ENCODE measurements at places on chromosomes 11 and 22.

- DNase-seq = no peak
These were observed 36.4 kb downstream of the KCNQ1 start for GRCh38 chr11:2481253-2481652.

DNA sequence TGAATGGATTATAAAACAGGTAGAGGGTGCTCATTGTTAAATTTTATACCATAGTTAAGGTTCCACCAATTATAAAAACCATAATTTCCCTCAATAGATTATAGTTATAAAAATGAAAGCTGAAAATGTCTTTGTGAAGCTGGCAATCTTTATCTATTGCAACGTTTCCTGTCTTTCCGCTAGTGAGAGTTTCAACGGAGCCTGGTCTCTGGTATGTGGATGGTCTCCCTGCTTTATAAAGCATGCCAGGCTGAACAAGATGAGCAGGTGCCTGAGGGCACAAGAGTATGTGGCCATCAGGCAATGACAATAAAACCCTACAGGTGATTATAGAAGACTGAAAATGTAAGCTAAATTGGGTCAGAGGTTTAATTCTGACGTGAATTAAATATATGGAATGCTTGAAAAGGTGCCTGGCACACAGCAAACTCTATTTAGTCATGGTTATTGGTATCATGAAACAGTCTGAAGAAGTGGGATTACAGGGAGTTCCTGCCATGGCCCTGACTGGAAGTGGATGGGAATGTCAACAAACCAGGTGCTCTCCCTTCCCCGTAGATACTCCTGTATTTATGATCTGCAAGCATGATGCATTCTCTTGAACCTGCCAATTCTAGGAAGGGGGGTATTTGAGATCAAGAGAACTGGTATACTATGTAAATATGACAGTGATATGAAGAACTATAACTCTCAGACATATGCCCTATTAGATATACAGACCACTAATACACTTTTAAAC is 115.7 kb downstream of the ENTHD1 start:
- no peak for DNase-seq

DNA sequence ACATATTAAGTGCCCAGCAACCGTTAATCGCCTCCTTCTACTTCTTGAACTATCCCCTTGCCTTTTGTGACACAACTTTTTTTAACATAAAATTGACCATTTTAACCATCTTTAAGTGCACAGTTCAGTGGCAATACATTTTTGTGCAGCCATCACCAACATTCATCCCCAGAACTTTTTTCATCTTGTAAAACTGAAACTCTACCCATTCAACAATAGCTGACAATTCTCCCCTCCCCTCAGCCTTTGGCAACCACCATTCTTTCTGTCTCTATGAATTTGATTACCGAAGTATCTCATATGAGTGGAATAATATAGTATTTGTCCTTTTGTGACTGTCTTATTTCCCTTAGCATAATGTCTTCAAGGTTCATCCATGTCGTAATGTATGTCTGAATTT is 66.0 kb downstream of the MICAL2 start:
- no peak for DNase-seq

DNA sequence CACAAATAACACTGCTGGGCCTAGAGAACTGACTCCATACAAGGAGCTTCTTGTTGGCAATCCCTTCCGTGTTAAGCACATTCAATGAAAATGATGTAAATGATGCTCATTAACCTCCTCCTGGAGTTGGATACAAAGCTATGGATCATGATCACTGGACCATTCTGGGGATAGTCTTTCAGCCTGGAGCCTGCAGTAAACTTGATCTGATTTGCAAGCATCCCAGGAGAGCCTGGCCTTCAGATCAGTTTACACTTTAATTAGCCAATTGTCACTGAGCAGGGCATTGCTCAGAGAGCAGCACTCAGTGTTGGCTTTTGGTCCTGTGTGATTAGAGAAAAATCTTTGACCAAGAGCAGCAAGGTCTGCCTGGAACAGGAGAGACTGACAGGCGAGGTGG is 45.6 kb downstream of the ARFGAP3 start:
- DNase-seq = no peak

GRCh38 chr11:63641727-63642126 is 27.5 kb upstream of the PLAAT3 start:
- no peak for DNase-seq

- no peak for DNase-seq
These were observed 12.8 kb upstream of the EFCAB6 start for GRCh38 chr22:43824724-43825420.

DNA sequence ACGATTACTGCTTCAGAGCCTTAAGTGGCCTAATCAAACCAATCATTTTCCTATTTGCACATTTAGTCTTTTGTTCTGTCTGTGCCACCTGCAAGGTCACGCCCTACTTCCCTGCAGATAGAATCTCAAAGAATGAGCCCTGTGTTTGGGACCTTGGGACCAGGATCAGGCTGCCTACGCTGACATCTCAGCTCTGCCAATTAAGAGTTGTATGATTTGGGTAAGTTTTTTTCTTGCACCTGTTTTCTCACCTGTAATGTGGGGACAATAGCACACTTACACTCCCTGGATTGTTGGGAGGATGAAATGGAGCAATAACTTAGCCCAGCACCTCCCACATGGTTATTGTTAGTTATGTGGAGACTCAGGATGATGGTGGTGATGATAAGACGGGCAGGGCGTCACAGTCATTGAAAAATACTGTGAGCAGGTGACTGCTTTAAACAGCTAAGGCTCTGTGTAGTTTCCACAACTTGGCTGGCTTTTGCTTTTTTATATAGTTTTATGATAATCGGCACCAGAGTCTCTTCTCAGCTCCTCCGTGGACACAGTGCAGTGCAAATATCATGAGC is 155.0 kb downstream of the ADAMTS15 start:
- no peak for DNase-seq

GRCh38 chr11:103281301-103281700 is 172.1 kb downstream of the DYNC2H1 start:
- no peak for DNase-seq

DNA sequence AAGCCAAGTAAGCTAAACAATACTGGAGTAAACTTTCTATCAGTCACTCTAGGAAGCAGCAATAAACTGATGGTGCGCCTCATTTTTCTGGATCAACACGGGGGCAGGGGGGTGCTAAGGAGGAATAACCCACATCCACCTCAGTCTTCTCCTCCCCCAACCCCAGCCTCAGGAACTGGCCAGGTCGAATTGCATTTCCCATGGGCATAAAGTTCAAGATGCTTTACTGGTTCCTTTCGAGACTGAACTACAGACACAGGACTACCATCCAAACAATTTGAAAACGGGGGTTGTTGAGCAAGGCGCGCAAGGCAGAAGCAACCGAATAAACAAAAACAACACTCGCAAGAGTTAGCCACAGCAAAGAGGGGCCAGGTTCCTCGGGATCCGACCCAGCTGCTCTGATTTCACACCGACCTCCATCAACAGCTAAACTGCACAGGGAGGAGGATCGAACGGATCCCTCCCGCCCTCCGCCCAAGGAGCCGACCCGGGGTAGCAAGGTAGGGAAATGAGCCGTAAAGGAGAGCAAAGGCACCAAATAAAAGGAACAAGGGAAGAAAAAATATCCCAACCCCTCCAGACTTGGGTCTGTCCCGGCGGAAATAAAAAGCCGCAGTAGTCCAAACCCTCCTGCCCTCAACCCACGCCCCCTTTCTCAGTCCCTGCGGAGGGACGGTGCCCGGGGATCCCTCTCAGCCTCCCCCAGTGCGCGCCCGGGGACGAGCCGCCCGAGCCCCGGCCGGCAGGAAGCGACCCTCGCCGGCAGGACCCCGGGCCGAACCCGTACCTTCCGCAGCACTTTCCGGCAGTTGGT is 801 bp downstream of the SESN3 start:
- no peak for DNase-seq

GRCh38 chr11:94909371-94909820 is 64.0 kb downstream of the CWC15 start:
- DNase-seq = no peak

DNA sequence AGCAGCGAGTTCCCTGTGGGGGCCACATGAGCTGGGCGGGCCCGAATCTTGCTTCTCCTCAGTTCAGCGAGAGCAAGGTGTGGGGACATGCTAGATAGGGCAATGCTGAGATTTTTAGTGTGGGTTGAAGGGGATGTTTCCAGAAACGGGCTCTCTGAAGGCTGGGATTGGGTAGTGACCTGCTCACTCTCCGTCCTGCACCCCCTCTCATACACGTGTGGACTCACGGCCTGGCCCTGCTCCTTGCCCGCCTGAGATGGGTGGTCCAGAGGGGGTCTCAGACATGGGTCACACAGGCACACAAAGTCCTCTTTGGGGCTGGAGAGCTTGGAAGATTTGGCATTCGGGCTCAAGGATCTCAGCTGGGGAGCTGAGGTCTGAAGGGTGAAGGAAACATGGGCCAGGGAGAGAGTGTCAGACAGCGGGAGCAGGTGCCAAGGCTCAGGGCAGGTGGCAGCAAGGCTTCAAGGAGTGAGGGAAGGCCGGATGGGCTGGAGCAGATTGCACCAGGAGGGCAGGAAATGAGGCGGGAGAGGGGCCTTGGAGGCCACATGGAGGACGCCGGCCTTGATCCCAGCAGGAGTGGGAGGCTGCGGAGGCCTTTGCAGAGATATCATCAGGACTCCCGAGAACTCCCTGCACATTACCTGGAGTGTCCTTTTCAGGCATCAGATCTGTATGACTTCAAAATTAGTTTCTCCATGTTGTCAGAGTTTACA is 74.1 kb downstream of the PARVB start:
- DNase-seq = peak; percentile 18

- DNase-seq = no peak
These were observed 350.9 kb upstream of the SYN3 start for GRCh38 chr22:33409079-33409478.

DNA sequence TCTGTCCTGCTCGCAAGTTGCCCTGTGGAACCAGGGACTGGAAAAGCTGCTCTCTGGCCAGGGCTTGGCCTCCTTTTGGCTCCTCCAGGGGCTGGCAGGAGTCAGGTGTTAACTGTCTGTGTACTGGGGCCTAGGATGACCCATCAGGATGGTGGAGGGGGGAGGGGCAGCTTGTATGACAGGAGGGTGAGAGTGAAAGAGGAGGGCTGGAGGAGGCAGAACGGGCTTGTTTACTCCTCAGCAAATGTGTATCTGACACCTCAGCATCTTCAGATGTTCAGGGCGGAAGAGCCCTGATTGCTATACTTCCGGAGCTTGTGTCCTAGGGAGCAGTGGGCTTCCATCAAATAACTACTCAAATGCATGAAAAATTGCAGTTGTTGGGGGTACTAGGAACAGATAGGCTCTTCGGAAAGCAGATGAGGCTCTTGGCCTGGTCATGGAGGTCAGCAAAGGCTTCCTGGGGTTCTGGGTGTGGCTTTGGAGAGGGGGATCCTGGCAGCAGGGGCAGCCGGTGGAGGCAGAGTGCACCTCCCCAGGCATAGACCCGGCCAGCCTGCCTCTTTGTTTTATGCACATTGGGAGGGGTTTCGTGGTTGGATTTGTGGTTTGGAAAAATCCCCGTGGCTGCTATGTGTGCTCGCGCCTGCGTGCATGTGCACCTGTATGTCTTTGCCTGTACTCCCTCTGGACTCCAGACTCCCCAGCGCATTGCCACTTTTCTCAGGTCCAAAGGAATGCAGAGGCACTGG is 31.2 kb downstream of the CD82 start:
- DNase-seq = no peak
